ENCODE measurements at places on chromosomes 7 and 10.

DNA sequence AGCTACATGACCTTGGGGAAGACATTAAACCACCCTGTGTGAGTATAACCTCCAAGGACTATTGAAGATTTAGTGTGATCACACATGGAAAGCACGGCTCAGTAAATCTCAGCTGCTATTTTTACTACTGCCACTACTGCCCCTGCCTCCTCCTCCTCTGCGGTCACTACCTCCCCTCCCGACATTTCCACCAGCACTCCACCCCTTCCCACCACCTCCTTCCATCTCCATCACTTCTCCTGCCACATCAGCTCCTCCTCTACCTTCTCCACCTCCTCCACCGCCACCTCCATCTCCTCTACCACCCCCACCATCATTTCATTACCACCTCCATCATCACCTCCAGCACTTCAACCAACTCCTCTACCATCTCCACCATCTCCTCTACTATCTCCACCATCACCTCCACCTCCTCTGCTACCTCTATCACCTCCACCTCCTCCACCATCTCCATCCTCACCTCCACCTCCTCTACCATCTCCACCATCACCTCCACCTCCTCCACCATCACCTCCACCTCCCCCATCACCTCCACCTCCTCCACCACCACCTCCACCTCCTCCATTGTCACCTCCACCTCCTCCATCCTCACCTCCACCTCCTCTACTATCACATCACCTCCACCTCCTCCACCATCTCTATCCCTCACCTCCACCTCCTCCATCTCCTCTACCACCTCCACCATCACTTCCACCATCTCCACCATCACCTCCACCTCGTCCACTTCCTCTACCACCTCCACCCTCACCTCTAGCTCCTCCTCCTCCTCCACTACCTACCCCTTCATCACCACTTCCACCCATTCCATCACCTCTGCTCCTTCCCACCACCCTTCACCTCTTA is 69.4 kb downstream of the GRB10 start:
- no peak for DNase-seq

- no peak for DNase-seq
Observed at GRCh38 chr7:1059200-1060091, 15.1 kb downstream of the GPR146 start.

GRCh38 chr7:55953707-55954475 is 2.2 kb downstream of the MRPS17 start:
- no peak for DNase-seq

DNA sequence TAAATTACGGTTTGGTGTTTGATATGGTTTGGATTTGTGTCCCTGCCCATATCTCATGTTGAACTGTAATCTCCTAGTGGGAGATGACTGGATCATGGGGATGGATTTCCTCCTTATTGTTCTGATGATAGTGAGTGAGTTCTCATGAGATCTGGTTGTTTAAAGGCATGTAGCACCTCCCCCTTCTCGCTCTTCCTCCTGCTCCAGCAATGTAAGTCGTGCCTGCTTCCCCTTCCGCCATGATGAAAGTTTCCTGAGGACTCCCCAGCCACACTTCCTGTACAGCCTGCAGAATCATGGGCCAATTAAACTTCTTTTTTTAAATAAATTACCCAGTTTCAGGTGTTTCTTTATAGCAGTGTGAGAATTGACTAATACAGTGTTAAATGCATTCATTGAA is 116.6 kb downstream of the DOCK4 start:
- DNase-seq: no peak

GRCh38 chr10:104862-105565 is 30.2 kb upstream of the ZMYND11 start:
- DNase-seq: no peak

- DNase-seq: peak; percentile 8
Observed at GRCh38 chr7:107744345-107744750, 406 bp downstream of the CBLL1 start.

- DNase-seq: no peak
Observed at GRCh38 chr7:118152149-118152548, 31.8 kb upstream of the LSM8 start.

- no peak for DNase-seq
Observed at GRCh38 chr7:139038691-139039090, 2.8 kb upstream of the ZC3HAV1L start.

- no peak for DNase-seq
Observed at GRCh38 chr7:125136755-125137532, 207.3 kb upstream of the POT1 start.

- DNase-seq: no peak
Observed at GRCh38 chr7:90210981-90211380, 559 bp upstream of the STEAP2 start.

DNA sequence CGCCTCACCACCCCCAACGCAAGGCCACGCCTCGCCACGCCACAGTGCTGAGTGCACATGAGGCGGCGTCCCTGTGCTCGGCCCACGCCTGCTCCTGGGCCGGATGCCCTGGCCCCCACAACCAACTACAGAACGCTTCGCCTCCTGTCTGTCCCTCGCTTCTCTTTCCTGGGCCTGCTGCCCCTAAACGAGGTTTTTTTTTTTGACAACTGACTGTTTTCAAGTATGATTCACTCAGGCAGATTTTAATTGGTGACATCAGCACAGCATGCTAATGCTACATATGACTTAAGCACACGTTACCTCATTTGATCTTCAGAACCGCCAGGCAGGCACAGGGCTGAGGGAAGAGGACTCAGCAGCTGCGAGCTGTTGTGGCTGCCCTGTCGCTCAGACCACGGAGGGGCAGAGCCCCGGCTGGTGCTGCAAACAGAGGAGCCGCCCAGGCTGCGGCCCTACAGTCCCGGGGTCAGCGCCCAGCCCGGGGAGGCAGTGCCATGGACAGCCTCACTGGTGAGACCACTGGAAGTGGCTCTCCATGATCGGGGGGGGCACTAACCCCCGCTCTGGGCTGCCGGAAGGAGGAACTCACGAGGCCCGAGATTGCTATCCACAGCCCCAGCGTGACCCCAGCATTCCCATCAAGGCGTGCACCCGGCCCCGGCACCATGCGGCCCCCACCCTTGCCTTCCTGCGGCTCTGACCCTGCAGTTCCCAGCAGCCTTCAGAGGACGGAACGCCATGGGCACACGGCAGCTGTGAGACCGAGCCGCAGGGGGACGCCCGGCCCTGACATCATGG is 212.8 kb downstream of the MAD1L1 start:
- no peak for DNase-seq

DNA sequence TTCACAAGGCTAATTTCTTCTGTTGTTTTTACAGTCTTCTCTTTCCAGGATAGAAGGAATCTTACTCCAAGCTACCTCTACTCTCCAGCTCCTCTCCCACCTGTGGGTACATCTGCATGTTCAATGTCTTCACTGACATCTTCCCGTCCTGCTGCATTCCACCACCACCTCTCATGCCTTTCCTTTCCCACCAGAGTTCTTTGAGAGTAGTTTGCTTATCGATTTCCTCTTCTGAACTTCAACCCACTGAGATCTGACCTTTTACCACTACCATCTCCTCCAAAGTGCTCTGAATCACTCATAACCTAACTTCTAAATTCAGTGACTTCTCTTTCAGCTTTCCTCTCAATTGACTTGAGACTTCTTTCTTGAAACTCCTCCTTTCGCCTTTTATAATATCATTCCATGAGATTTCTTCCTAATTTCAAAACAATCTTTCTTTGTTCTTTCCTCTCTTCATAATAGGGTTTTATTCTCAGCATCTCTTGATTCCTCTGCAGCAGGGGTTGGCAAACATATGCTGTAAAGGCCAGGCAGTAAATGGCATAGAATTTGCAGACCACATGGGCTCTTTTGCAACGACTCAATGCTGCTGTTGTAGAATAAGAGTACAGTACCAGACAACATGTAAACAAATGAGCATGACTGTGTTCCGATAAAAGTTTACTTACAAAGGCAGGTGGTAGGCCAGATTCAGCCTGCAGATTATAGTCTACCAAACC is 22.1 kb downstream of the ACSL5 start:
- DNase-seq: no peak

DNA sequence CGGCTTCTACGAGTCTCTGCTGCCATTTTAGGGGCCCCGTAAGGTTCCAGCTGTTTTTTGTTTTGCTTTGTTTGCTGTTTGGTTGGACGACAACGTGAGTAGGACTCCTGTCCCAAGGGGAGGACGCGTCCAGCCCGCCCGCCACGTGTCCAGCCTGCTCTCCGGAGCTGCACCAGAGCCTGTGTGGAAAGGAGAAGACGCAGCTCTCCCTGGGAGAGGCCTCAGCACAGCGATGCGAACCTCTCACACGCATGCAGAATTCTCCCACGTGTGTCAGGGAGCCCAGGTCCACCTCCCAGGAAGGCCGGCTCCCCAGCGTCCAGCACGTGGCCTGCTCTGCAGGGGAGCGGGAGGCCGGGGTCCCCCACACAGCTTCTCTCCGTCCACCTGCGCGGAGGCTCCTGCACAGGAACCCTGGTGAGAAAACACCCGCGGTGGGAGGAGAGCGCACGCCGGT is 36.4 kb upstream of the DNAJB6 start:
- DNase-seq: no peak

DNA sequence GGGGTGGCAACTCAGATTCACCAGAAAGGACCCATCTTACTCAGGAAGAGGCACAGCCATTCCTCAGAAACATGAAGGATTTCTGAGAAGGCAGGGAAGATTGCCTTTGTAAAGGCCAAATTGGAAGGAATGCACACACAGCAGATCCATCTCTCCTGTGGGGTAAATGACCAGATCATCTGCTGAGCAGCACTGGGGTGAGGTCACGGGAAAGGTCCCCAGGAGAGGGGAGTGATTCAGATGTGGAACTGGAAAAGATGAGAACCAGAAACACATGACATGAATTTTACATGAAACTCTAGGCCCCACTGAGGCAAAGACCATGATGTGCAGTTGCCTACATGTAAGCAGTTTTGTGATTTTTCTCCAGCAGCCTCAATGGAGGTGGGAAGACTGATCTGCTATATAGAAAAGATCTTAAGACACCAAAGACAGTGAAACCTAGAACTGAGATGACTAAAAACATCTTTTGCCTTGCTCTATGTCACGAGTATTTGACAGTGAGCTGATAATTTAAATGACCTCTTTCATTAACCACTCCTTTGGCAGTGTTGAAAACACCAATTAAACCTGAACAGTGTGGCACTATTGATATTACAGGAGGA is 91.6 kb downstream of the AMPH start:
- DNase-seq: no peak

DNA sequence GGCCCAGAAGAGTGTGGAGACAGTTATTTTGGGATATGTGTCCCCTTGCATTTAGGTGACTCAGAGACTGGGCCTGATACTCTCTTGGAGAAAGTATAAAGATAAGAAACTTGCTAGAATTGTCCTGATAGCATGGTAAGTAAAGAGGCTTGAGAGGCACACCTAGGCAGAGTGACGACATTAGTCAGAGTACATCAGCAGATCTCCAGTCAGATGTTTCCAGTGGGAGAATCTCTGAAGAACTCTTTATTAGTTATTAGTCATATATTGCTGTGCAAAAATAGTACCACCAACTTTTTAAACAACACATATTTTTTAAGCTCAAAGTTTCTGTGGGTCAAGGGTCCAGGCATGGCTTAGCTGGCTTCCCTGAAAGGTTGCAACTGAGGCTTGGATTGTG is 182.6 kb downstream of the NEBL start:
- DNase-seq: no peak

DNA sequence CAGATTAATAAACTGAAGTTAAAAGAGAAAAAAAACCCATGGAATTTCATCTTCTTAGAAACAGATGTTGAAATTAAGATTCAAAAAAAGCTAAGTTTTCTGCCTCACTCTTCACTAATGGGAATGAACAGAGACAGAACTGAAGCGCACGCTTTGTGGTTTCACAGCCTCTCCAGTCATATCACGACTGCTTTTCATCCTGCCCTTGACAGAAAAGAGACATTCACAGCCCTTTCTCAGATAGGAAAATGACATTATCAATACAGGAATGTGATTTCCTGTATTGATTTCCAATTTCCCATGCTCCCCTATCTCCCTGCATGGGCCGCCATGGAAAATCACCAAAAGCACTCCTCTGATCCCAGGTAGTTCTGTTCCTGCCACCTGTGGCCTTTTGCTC is 108.2 kb downstream of the PFKFB3 start:
- DNase-seq: no peak

GRCh38 chr7:55127622-55128081 is 108.8 kb downstream of the EGFR start:
- DNase-seq: no peak

- no peak for DNase-seq
Observed at GRCh38 chr10:21015851-21016250, 118.7 kb upstream of the NEBL start.

- no peak for DNase-seq
Observed at GRCh38 chr10:100325158-100325557, 4.9 kb downstream of the PKD2L1 start.

Data from HTR-8/SVneo (cell line).